ENCODE measurements at places on chromosomes 16 and 17. TPM values are rescaled to one million over a fixed set of nuclear protein-coding genes. Genes with fewer than 3 reads are reported as not detected.

GRCh38 chr17:76635659-76636360 lies 7.7 kb downstream of the ST6GALNAC1 start:
- no peaks in the 10 kb centered on the region for H3K36me3 ChIP-seq
- H3K27ac ChIP-seq = no peak overlapping the region
- no peak overlapping the region for H3K4me3 ChIP-seq
- H3K4me1 ChIP-seq = peaks cover 5% of the 10 kb centered on the region

DNA sequence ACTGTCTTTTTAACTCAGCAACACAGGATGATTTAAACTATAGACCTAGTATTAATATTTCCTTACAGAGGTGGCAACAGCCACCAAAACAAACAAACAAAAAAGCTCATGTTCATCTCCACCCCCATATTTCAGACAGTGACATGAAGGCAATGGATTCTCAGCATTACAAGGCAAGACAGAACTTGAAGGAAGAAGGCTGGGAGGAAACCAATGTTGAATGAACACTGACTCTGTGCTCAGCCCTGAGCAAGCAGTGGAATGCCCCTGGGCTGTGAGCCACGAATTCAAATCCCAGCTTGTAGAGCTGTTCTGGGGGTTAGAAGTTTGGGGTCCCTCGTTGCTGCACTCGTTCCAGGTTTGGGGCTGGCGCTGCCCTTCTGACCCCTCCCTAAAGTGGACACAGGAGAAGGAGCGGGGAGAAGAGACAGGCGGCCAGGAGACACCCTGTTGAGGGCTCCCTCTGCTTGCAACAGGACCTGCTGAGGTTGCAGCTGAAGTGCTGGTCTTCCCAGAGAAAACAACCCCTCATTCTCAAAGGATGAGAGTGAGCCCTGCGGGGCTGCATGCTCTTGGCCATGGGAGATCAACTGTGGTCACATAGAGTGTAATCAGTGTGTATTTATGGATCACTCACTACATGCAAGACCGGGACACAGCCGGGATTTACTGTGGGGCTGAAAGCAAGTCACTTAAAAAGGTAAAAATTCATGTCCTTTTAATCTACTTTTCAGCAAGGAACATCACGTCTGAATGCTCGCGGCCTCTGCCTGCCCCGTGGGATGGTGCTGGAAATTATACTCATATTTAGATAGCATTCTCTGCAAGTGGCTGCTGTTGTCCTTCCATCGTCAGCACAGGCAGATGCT lies 34.3 kb downstream of the MYH3 start:
- H3K4me1 ChIP-seq = peaks cover 2% of the 10 kb centered on the region
- H3K27ac ChIP-seq = no peak overlapping the region
- no peaks in the 10 kb centered on the region for H3K36me3 ChIP-seq
- H3K27me3 ChIP-seq = peaks cover 8% of the 10 kb centered on the region
- no peak overlapping the region for H3K4me3 ChIP-seq

DNA sequence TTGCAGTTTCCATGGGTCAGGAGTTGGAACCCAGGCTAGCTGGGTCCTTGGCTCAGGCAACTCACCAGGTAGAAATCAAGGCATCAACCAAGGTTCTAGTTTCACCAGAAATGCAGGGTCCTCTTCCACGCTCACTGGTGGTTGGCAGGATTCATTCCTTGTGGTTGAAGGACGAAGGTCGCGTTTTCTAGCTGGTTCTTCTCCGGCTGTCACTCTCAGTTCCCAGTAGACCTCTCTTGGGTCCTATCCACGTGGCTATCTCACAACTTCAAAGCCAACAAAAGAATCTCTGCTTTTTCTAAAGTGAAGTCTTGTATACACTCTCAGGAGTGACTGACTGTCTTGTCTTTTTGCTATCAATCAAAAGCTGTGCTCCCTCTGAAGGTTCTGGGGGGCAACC lies 146.3 kb upstream of the NOL11 start:
- H3K36me3 ChIP-seq = peaks cover 4% of the 10 kb centered on the region
- DNase-seq = no peak
- H3K27ac ChIP-seq = no peak overlapping the region
- no peaks in the 10 kb centered on the region for H3K4me1 ChIP-seq
- no peak overlapping the region for H3K4me3 ChIP-seq

- H3K27me3 ChIP-seq = no peaks in the 10 kb centered on the region
- peaks cover 23% of the 10 kb centered on the region for H3K4me1 ChIP-seq
- no peak for DNase-seq
- H3K4me3 ChIP-seq = no peak overlapping the region
Observed at GRCh38 chr16:11500700-11501346, 85.9 kb downstream of the LITAF start.

DNA sequence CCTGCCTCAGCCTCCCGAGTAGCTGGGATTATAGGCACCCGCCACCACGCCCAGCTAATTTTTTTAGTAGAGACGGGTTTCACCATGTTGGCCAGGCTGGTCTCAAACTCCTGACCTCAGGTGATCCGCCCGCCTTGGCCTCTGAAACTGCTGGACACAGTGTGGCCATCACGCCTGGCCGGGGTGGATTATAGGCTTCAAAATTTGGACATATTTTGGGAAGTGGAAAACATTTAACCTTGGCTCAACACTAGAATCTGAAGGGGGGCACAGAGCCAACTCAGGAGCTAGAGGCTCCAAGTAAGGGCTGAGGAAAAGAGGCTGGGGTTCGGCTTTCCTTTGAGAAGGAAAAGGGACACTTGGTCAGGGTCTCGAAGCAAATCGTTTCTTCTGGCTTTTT lies 2.2 kb upstream of the CDK5R1 start:
- H3K4me1 ChIP-seq = peaks cover 29% of the 10 kb centered on the region
- no peaks in the 10 kb centered on the region for H3K27me3 ChIP-seq
- DNase-seq = no peak
- H3K4me3 ChIP-seq = no peak overlapping the region
- H3K36me3 ChIP-seq = peaks cover 22% of the 10 kb centered on the region

DNA sequence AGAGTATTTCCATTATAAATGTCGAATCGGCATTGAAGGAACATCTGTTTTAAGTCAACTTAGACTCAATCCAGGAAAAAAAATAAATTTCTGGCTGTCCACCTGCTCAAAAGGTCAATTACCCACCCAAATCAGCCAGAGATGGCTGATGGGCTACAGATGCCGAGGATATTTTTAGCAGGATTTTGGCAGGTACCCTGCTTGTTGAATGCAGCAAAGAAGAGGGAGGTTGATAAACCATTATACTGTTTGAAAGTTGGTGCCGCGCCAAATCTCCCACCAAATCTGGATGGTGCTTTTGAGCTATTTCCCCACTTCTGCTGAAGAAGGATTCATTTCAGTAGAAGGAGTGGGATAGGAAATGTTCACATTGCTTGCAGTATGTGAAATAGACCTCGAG lies 537.7 kb downstream of the MAF start:
- no peak overlapping the region for H3K27ac ChIP-seq
- H3K27me3 ChIP-seq = peaks cover 15% of the 10 kb centered on the region
- H3K4me1 ChIP-seq = no peaks in the 10 kb centered on the region
- no peak for DNase-seq
- no peak overlapping the region for H3K4me3 ChIP-seq

Gene TBKBP1
- total RNA-seq = 17.4 TPM

GRCh38 chr16:23635958-23636357 lies 5.2 kb downstream of the PALB2 start:
- peaks cover 23% of the 10 kb centered on the region for H3K36me3 ChIP-seq
- no peak overlapping the region for H3K27ac ChIP-seq
- no peaks in the 10 kb centered on the region for H3K27me3 ChIP-seq
- H3K4me3 ChIP-seq = no peak overlapping the region
- peaks cover 12% of the 10 kb centered on the region for H3K4me1 ChIP-seq

GRCh38 chr16:23650674-23651416 lies 9.6 kb downstream of the DCTN5 start:
- H3K4me1 ChIP-seq = peaks cover 3% of the 10 kb centered on the region
- H3K27me3 ChIP-seq = no peaks in the 10 kb centered on the region
- no peak overlapping the region for H3K4me3 ChIP-seq
- H3K36me3 ChIP-seq = peaks cover 50% of the 10 kb centered on the region

DNA sequence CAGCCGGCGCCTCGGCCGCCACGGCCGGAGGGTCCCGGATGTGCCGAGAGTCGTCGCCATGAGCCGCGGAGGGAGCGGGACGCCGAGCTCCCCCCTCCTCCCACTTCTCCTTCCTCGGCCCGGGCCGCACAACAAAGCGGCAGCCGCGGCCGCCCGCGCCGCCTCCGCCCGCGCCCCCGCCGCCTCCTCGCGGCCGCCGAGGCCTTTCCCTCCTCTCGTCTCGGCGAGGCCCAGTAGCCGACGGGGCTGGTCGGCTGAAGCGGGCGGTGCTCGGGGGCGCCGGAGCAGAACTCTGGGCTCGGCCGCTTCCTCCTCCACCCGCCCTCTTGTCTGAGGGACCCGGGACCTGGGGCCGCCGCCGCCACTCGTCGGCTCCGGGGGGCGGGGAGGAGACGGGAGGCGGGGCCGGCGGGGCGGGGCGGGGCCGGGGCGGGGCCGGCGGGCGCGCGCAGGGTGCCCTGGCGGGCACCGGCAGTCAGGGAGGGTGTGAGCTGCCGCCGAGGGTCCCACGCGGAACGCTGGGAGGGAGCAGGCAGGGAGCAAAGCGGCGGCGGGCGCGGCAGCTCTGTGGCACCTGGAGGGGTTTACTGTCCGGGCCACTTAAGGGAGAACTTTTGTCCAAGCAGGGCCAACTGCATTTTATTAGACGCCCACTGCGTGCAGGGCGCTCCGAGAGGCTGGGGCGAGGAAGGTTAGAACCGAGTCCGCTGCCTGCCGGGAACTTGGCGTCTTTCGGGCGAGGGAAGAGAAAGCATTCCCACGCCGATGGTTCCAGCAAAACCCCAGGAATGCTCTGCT lies at the start of gene SMURF2:
TSS of gene SMURF2 (minus strand) at position 332 of the 798 bp plus-strand sequence. CDS start 427 bp downstream, outside the sequence.
- H3K27ac ChIP-seq = peak within 1 kb of the TSS; percentile 96
- peak within 1 kb of the TSS; percentile 98 for H3K4me3 ChIP-seq
- H3K36me3 ChIP-seq = no peaks in the 10 kb centered on the region

GRCh38 chr17:40958086-40958953 lies 8.4 kb downstream of the KRT39 start:
- no peak overlapping the region for H3K4me3 ChIP-seq
- H3K36me3 ChIP-seq = no peaks in the 10 kb centered on the region
- peaks cover 41% of the 10 kb centered on the region for H3K4me1 ChIP-seq
- peak overlapping the region; percentile 21 for H3K27ac ChIP-seq
- DNase-seq = no peak

DNA sequence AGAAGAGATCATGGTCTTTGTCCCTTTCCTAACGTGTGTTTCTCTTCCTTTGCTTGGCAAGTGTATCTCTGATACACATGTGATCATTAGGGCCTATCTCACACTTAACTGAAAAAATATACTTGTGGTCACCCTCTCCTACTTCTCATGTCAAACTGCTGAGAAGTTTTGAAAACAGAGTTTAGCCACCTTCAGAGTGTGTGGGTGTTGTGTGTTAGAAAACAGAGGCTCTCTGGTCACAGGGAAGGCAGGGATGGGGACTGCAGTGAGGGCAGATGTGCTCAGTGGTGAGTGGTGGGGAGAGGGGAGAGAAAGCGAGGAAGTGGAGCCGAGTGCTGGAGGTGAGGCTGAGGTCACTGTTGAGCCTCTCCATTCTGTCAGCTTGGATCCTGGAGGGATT lies 29.4 kb downstream of the GRB7 start:
- H3K4me1 ChIP-seq = peaks cover 8% of the 10 kb centered on the region
- H3K36me3 ChIP-seq = no peaks in the 10 kb centered on the region
- DNase-seq = no peak
- peaks cover 71% of the 10 kb centered on the region for H3K27me3 ChIP-seq

- peak within 1 kb of the TSS; percentile 97 for H3K4me3 ChIP-seq
- H3K27ac ChIP-seq = peak within 1 kb of the TSS; percentile 94
- H3K36me3 ChIP-seq = peaks cover 13% of the 10 kb centered on the region
- no peaks in the 10 kb centered on the region for H3K27me3 ChIP-seq
Observed at GRCh38 chr16:53346-54236, at the start of the genes POLR3K and SNRNP25. POLR3K (minus strand) TSS chr16:53608; CDS start chr16:53586, 22 bp downstream. SNRNP25 (plus strand) TSS chr16:53828; CDS start chr16:54017, 189 bp downstream.

Gene ATP2A3
- not detected for total RNA-seq

- peaks cover 11% of the 10 kb centered on the region for H3K36me3 ChIP-seq
- peak overlapping the region; percentile 43 for H3K4me3 ChIP-seq
- H3K27ac ChIP-seq = peak overlapping the region; percentile 71
- peaks cover 56% of the 10 kb centered on the region for H3K4me1 ChIP-seq
- no peak for DNase-seq
Observed at GRCh38 chr17:37605813-37606505, 3.3 kb downstream of the SYNRG start.

GRCh38 chr17:39808409-39808997 lies 55.6 kb downstream of the IKZF3 start:
- DNase-seq = no peak
- H3K36me3 ChIP-seq = no peaks in the 10 kb centered on the region
- no peak overlapping the region for H3K4me3 ChIP-seq
- H3K27ac ChIP-seq = no peak overlapping the region
- peaks cover 66% of the 10 kb centered on the region for H3K27me3 ChIP-seq
- H3K4me1 ChIP-seq = no peaks in the 10 kb centered on the region

All from osteocyte (in vitro differentiated cells).